Activated T-helper 2 cell treated with anti-CD3 and anti-CD28 coated beads, Interferon-gamma antibody, Interleukin-2, Interleukin-4, amounts not matched to agents 10 μg/mL and 5 μg/mL and 100 μg/mL, durations not matched to agents 14 hours and 24 hours and 36 hours (primary cell): ENCODE measurements at places on chromosomes 7 and 10.

DNA sequence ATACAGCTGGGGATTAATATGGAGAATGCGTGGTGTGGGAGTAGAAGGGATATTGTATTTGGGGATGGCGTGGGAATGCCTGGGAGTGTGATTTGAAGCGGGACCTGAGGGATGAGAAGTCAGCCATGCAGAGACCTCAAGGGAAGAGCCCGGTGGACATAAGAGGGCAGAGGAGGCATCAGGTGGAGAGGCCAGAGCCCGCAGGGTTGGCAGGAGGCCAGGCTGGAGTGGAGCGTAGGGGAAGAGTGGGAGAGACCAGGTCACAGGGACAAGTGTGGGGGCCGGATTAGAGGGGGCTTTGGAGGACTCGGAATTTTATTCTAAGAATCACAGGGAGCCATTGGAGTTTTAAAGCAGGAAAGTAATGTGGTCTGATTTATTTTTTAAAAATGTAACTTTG is 2.0 kb downstream of the NDUFB2 start:
- DNase-seq: no peak

DNA sequence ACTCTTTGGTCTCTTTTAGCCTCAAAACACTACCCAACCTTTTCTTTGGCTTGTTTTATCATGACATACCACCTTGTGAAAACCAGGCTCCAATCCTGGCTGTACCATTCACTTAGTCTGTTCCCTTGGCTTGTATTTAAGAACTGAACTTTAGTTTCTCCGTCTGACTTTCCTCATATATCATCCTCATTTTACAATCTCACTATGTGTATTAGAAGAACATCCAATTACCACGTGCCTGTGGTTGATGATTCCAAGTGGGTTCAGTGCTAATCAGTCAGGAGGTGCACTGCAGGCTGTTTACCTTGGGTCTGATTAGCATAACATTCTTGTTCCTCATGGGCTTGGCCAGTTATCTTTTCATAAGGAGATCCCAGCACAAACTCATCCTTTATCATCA is 144.8 kb upstream of the KLF14 start:
- no peak for DNase-seq

- no peak for DNase-seq
Measured at GRCh38 chr7:5754981-5755599, 26.4 kb downstream of the RNF216 start.

- DNase-seq: no peak
Measured at GRCh38 chr7:75624134-75624832, 114.5 kb downstream of the HIP1 start.

- DNase-seq: no peak
Measured at GRCh38 chr10:103273041-103273441, 3.9 kb upstream of the INA start.

- no peak for DNase-seq
Measured at GRCh38 chr10:86373251-86373650, 6.7 kb upstream of the GRID1 start.

- no peak for DNase-seq
Measured at GRCh38 chr7:66950763-66951162, 29.7 kb downstream of the TMEM248 start.

DNA sequence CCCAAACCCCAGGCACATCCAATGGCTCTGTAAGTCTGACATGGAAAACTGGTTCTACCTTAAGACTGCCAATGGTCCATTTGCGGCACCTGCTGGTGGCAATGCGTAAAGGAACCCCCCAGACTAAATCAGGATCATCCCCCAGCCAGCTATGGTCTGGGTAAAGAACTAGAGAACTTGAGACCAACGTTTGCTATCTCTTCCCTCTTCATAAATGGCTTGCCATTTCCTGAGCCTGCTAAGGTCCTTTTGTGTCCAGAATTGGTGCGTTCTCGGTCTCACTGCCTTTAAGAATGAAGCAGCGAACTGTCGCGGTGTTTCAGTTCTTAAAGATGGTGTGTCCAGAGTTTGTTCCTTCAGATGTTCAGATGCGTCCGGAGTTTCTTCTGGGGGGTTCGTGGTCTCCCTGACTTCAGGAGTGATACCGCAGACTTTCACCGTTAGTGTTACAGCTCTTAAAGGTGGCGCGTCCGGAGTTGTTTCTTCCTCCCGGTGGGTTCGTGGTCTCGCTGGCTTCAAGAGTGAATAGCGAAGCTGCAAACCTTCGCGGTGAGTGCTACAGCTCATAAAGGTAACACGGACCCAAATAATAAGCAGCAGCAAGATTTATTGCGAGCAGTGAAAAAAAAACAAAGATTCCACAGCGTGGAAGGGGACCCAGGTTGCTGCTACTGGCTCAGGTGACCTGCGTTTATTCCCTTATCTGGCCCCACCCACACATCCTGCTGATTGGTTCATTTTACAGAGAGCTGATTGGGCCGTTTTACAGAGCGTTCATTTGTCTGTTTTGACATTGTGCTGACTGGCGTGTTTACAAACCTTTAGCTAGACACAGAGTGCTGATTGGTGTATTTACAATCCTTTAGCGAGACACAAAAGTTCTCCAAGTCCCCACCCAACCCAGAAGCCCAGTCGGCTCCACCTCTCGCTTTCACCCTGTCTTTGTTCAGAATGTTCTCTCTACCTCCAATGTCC is 95.4 kb downstream of the ELMO1 start:
- DNase-seq: peak; percentile 71

DNA sequence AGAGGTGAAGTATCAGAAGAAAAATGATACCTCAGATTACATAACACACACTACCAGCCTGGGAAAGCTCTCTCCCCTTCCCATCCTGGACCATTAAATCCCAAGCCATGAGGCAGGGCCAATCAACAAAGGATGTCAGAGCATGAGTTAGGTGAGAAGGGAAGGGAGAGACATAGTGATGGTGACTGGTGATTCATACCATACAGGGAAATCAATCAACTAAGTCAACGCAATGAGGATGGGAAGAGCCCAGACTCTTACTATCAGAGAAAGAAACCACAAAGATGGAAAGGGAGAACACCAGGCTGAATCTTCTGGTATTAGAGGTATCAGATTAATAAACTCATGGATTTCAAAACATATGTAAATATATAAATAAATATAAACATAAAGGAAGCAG is 185.4 kb downstream of the KMT2E start:
- no peak for DNase-seq

DNA sequence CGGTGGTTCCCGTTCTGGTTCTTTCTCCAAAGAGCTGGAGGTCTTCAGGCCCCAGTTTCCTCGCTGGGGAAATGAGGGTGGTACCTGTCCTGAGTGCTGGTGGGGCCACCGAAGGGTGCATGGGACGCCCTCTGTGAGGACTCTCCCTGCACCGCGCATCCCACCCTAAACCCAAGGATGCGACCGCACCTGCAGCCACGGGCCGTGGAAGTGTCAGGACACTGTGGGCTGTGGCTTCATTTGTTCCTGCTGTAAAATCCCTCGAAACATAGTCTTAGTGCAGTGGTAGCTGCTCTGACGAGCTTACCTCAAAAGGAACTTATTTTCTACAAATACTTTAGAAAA is 84.1 kb downstream of the NKX6-2 start:
- no peak for DNase-seq

GRCh38 chr7:52928591-52928990 is 106.8 kb upstream of the POM121L12 start:
- DNase-seq: no peak

DNA sequence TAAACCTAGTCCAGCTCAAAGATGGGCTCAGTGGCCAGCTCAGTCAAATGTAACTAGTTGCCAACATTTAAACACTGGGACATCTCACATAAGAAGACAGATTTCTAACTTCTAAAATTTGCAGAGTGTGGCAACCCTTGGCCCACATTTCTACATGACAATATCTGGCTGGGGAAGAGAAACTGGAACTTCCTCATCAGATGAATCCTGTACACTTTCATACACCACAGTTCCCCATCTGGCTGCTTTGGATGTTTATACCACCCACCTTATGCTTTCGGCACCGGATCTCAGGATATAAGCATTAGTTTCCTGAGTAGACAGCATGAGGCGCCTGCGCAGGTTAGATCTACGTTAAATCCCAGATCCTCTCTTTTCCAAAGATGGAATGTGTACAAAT is 199.3 kb downstream of the PRKG1 start:
- no peak for DNase-seq

- DNase-seq: no peak
Measured at GRCh38 chr7:140402178-140402835, 1.6 kb upstream of the RAB19 start.

- no peak for DNase-seq
Measured at GRCh38 chr10:33493978-33494377, 159.5 kb upstream of the NRP1 start.

DNA sequence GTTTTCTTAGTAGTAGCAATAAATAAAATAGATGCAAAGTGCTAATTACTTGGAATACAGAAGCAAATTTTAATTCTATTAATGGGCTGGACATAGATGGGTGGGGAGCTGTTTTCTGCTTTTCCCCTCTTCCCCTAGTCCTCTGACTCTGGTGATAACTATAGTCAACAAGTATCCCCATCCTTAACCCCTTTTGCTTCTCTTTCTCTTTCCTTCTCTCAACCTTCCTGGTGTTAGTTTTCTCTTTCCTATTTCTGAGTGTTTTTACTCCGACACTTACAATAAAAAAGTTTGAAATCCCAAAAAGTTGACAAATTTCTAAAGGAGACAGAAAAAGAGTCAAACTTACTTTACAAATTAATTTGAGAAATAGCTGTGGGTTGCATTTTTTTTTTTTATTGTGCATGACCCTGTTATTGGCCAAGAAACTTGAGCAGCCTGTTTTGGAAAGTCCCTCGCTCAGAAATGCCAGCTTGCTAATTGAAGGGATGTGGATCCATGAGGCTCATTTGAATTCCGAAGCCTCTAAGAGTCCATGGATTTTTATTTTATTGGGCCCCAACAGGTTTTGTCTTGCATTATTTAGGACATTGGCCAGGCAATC is 2.4 kb downstream of the FAS start:
- no peak for DNase-seq

GRCh38 chr10:72013202-72013945 is 49.2 kb downstream of the CHST3 start:
- DNase-seq: no peak

DNA sequence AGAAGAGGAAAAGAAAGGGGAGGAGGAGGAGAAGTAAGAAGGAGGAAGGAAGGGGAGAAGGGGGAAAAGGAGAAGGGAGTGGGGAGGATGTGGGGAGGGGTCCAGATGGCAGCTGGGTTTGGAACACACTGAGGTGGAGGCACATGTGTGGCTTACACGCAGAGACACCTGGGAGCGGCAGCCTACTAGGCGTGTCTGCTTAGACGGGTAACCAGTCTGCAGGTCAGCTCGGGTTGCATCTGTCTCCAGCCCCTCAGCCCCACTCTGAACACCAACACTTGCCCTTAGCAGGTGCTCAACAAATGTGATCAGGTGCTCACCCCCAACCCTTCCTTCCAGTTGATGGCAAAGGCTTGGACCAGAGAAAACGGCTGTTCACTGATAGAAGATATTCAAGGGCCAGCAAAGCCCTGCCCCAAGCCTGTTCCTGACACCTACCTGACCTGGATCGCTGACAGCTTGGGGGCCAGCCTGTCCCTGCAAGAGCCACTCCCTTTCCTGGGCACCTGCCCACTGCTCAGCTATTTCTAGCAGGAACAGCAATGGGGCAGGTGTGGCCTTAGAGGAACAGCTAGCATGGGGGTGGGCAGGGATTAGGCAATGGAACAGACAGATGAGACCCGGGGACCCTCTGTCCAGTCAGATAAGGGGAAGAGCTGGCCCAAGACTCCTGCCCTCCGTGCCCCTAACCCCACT is 70.5 kb downstream of the SH3PXD2A start:
- DNase-seq: no peak

DNA sequence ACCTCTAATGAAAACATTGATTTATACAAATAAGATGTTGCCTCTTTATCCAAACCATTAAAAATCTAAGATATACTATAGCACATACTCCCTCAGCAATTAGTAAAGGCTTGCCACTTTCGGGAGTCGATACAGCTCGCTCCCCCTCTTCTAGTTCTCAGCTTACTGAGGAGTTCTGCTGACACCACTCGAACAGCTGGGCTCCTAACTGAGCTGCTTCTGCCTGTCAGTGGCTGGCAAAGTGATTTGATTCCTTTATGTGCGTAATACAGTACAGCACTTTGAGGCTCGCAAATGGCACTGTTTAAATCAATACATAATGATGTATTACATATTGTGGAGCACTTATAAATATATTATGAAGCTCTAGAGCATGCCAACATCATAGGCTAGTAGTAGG is 241.8 kb downstream of the CREB5 start:
- no peak for DNase-seq

GRCh38 chr7:109873296-109873695 is 1217.6 kb upstream of the LRRN3 start:
- DNase-seq: no peak

DNA sequence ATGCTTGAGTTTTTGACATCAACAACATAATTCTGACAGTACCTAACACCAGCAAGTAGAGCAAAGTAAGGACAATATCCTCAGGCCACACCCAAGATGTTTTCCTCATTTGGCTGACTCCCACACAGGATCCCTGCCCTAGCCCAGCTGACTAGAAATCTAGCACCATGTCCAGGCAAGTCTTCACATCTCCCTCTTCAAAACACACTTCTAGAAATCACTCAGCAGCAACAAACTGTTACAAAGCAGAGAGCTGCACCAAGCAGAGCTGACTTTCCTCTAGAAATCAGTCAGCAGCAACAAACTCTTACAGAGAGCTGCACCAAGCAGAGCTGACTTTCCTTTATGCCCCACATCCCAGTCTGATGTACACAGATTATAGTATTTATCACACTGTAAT is 7.7 kb downstream of the TMEM168 start:
- DNase-seq: no peak

DNA sequence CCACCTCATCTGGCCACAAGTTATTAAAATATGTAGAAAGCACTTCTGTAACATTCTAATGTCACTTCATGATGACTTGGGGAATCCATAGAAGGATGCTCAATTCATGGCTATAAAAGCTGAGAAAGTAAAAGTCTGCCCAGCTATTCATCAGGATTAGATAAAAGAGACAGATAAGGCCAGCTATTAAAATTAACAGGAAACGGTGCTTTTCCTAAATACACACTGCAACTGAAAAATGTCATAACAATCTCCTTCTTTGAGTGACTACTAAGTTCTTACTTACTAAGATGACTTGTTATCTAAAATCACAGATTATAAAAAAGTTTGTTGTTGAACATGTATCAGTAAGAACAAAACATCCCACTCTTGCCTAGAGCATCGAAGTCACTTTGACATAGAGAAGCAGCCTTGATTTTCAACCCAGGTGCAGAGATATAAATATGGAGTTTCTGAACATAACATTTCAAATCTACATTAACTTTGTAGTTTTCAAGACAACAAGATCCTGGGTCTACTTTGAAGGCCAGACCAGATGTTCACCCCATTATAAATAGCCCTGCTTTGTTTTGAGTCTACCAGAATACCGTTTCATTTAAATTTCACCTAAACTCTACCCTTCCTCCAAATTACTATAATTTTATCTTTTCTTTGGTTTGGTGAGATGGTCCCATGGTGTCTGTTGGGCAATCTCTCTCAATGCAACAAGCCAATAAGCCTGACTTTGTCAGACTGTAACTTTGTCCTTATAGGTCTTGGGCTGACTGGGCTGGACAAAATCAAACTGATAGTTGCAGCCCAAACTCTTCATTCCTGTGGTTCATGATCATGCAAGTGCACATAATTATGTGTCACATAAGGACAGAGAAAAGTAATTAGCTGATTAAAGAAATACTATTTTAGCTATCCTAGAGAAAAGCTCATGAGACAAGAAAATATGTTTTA is 24.0 kb downstream of the HYCC1 start:
- no peak for DNase-seq
